Immature natural killer cell (primary cell): ENCODE measurements at places on chromosomes 1 and 21.

- no peak for DNase-seq
Observed at GRCh38 chr21:29293495-29293894, 5.2 kb upstream of the BACH1 start.

GRCh38 chr1:30382496-30382895, 340.9 kb downstream of the MATN1 start:
- no peak for DNase-seq

GRCh38 chr1:85428471-85429089, 36.4 kb downstream of the DDAH1 start:
- no peak for DNase-seq

DNA sequence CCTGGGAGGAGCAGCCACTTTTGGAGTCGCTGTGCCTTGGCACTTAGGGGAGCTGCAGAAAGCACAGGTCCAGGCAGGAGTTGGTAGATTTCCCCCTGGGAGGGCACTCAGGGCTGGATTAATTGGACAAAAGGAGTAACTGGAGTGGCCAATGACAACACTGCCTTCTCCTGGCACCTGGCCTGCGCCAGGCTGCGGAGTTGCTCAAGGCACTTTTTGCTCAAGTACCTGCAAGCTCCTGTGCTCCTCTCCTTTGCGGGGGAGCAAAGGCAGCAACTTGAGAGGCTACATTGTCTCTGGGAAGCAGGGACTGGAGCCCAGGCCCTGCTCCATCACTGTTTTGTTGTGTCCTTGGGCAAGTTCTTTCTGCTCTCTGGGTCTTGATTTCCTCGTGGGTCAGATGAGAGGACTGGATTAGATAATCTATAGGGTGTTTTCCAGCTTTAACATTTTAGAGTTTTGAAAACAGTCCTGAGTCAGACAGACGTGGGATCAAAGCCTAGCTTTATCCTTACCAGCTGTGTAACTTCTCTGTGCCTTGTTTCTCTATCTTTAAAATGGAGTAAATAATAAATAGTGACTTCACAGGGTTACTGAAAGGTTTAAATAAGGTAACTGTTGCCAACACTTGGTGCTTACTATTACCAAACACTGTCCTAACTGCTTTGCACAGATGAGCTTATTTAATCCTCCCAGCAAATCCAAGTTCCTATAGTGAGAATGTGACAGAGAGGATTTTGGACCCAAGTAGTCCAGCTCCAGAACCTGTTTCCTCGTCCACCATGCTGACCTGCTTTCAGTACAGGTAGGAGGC, 18.0 kb upstream of the GRHL3 start:
- no peak for DNase-seq

- DNase-seq = no peak
Observed at GRCh38 chr1:53601867-53602775, 136.8 kb downstream of the GLIS1 start.

- DNase-seq = no peak
Observed at GRCh38 chr1:38029685-38030511, 16.7 kb downstream of the POU3F1 start.

GRCh38 chr1:55696181-55696754, 481.1 kb upstream of the USP24 start:
- no peak for DNase-seq

DNA sequence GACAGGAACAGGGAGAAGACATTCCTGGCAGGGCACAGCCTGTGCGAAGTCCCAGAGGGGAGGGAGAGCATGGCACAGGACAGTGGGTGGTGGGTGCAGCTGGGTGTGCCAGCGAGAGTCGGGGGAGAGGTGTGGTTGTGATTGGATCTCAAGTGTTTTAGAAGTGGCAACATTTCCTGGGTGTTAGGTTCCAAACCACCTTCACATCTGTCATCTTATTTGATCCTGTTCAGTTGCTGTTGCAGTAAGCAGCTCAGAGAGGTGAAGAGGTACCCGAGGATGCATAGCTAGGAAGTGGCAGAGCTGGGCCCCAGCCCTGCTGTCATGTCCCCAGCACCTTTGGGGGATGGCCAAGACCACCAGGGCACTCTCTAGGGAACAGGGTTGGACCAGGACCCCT, 22.0 kb upstream of the DISP3 start:
- no peak for DNase-seq

DNA sequence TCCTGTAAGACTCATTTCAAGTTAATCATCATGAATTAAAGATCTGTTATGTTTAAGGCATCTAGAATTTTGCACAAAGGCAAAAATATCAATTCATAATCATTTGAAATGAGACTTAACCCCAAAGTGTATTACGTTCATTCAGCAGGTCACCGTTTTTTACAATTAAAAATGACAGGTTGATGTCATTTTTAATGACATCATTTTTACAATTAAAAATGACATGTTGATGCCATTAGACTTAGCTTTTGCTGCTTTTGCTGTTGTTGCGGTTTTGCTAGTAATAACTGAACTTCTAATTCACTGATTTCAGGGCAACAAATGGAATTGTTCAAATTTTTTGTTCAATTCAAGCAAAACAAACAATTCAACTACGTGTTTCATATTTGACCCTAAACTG, 17.0 kb downstream of the PRMT6 start:
- no peak for DNase-seq

DNA sequence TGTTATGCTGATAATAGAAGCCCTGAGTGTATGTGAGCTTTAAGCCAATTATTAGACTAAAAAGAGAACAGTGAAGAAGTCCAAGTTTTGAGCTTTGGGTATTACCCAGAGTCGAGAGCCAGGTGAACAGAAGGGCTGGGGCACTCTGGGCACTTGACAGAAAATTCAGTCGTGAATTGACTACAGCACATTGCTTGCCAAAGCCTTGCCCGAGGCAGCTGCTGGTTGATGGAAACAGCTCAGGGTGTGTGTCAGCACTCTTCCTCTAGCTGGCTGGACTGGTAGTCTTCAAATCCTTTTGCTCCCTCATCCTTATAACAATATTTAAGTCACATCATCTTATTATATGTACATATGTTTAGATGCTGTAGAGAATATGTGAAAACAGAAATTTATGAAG, 21.3 kb downstream of the PDE4B start:
- DNase-seq = no peak

- DNase-seq = no peak
Observed at GRCh38 chr1:237187842-237188241, 145.9 kb downstream of the RYR2 start.

GRCh38 chr1:100343897-100344296, 8.4 kb upstream of the CDC14A start:
- DNase-seq = no peak

GRCh38 chr1:47388891-47389238, 27.2 kb upstream of the FOXE3 start:
- DNase-seq = peak; percentile 18

- DNase-seq = no peak
Observed at GRCh38 chr1:19969898-19970660, 9.3 kb downstream of the PLA2G2A start.

- no peak for DNase-seq
Observed at GRCh38 chr1:228944935-228945371, 209.7 kb downstream of the RHOU start.

GRCh38 chr1:4718071-4718470, 63.7 kb downstream of the AJAP1 start:
- DNase-seq = no peak

- no peak for DNase-seq
Observed at GRCh38 chr21:29650523-29651022, 289.2 kb downstream of the GRIK1 start.

GRCh38 chr1:27966402-27967105, 6.8 kb downstream of the XKR8 start:
- no peak for DNase-seq

GRCh38 chr1:77538956-77539518, 143.4 kb downstream of the ZZZ3 start:
- DNase-seq = no peak

GRCh38 chr1:33032126-33032869, 4.4 kb downstream of the AK2 start:
- no peak for DNase-seq

DNA sequence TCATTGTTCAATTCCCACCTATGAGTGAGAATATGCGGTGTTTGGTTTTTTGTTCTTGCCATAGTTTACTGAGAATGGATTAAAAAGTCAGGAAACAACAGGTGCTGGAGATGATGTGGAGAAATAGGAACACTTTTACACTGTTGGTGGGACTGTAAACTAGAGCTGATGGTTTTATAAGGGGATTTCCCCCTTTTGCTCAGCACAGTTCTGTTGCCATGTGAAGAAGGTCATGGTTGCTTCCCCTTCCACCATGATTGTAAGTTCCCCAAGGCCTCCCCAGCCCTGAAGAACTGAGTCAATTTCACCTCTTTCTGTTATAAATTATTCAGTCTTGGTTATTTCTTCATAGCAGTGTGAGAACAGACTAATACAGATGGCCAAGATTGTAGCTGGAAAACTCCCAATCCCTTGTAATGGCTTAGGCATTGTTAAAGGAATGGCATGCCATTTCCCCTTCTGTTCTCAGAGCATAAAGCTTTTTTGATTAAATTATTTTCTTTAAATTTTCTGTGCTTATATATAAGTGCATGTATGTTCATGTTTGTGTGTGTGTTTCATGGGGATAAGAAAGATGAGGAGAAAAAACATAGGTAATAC, 144.8 kb downstream of the BACH1 start:
- DNase-seq = no peak

DNA sequence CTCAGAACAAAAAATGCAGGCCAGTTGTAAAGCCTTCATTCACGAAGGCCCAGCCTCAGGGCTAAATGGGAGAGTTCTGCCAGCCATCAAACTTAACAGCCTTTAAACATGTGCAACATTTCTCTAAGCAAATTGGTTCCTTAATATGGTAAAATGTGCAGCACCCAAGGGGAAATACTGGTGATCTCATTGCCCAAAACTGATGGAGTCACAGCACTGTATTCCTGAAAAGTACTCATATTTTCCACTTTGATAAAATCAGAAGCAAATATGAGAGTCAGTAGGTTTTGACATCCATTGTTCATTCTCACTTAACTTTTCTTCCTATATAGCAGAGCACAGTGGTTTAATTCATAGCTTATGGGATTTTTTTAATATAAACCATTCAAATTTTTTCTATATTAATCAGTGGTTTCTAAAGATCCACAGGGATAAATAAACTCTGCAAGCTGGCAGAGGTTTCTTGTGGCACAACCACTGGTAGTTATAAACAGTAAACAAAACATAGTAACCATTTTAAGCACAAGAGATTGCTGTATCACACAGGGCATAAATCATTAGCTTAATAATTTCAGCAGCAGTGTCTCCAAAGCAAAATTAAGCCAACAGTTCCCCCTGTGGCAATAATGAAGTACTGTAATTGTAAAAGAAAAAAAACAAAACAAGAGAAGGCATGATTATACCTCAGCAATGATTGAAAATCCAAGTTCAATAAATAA, 106.9 kb upstream of the LYPLAL1 start:
- no peak for DNase-seq

DNA sequence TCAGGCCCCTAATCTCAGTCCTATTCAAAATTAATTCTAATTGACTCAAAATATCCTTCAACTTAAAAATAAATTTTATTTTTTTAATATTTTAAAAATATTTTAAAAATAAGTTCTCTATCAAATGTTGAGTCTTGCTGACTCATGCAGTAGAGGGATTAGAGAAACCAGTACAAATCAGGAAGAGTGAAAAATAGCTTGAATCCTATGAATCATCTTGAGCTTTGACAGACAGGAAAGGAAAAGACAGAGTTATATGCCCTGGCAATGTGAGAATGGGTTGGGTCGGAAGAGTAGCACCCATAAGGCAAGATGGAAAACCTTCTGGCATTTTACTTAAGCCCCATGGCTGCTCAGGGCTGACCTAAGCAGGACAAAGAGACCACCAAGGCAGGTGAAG, 346.6 kb upstream of the RUNX1 start:
- no peak for DNase-seq
